COR-L47 (cell line): ENCODE measurements at places on chromosomes 1 and 21.

DNA sequence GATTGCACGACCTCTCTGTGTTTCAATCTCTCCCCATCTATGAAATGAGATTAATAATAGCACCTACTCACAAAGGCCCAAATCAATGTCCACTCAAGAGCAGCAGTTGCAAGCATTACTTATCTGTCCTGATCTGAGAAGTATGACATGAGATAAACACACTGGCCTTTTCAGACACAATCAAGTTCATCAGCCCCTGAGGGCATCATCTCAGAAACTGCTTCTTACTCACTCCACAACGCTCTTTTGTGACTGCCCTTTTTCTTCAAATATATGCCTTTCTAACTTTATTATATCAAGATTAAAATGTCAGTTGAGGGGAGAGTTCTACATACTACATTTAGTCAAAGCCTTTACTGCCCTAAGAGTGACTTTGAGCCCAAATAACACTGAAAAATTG, 371.9 kb upstream of the SPAG17 start:
- DNase-seq: no peak

GRCh38 chr1:17661546-17662157, 93.5 kb upstream of the ACTL8 start:
- DNase-seq: peak; percentile 30

GRCh38 chr1:88801575-88802208, 89.7 kb downstream of the GTF2B start:
- DNase-seq: no peak

DNA sequence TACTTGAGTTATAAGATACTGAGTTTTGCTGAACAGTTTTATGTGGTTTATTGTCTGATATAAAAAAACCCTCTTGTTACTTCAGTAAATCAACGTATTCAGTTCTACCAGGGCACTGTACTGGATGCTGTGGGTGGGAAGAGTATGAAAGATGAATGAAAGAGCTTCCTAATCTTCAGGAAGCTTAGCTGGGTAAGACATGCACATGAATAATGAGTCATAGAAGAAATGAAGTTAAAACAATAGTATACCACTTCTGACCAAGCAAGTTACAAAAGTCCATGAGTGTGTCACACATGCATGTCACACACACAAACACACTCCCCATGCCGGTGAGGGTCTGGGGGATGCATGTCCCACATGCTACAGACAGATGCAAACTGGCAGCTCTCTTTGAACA, 105.9 kb downstream of the SIPA1L2 start:
- no peak for DNase-seq

DNA sequence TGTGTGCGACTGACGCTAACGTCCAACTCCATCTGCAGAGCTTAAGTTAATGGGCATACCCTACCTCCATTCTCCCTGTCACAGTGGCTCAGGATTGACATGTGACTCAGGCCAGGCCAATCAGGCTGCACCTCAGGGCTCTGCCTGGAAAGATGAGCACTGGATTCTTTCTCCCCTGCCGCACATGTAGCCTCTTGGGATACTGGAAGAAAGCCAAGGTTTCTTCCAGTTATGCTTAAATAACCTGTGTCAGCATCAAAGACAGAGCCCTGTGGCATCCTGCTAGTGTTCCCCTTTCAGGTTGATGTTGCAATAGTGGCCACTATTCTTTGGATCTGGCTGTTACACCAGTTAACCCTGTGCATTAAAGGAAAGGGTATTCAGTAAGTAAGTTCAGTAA, 55.0 kb upstream of the SYT6 start:
- no peak for DNase-seq

DNA sequence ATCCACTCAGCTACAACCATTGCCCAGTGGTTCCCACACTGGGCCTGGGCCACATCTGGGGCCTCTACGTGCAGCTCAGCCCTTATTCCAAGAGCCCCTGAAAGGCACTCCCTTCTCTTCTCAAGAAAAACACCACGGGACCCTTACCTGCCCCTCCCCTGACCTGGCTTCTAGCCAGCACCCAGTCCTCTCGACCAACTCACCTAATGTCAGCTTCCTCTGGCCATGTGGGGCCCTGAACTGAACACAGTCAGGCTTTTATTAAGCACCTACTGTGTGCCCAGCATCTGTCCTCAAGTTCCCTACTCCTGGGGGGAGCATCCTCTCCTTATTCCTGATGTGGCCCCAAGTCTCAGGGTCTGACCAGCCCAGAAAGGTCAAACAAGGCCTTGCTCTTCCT, 208.4 kb downstream of the MATN1 start:
- no peak for DNase-seq

- DNase-seq: peak; percentile 78
Measured at GRCh38 chr21:32083197-32083596, 195.7 kb downstream of the MIS18A start.

- no peak for DNase-seq
Measured at GRCh38 chr1:240086726-240087125, 5.0 kb upstream of the FMN2 start.

DNA sequence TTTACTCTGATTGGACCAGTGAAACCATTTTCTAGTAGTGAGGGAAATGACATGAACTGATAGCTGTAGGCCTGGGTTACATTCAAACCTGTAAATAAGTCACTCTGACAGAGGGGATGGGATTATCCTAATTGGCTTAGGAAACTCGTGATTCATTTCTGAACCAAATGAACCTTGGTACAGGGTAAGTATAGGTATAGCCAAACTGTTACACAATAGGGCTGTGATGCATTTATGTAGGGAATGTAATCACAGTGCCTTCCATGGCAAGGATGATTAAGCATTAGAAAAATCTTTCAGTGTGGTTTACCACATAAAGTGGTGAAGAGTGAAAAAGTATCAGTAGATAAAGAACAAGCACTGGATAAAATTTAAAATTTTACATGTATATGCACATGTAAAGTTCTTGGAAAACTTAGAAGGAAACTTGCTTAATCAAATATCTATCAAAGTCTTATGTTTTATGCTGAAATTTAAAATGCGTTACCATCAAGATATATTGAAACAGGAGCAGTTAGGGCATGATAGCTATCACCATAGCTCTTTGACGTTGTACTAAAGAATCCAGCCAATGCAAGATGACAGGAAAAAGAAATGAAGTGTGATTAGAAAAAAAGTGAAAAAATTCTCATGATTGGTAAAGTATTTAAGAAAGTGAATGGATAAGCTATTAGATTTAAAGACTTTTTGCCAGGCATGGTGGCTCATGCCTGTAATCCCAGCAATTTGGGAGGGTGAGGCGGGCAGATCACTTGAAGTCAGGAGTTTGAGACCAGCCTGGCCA, 63.0 kb downstream of the RABGAP1L start:
- DNase-seq: no peak

GRCh38 chr1:186187601-186188000, 187.5 kb downstream of the TPR start:
- DNase-seq: no peak

GRCh38 chr1:228976316-228976715, 241.0 kb downstream of the RHOU start:
- no peak for DNase-seq

GRCh38 chr1:31112266-31112935, 46.9 kb upstream of the PUM1 start:
- no peak for DNase-seq

GRCh38 chr1:28136169-28136921, 40.1 kb downstream of the PTAFR start:
- DNase-seq: no peak

DNA sequence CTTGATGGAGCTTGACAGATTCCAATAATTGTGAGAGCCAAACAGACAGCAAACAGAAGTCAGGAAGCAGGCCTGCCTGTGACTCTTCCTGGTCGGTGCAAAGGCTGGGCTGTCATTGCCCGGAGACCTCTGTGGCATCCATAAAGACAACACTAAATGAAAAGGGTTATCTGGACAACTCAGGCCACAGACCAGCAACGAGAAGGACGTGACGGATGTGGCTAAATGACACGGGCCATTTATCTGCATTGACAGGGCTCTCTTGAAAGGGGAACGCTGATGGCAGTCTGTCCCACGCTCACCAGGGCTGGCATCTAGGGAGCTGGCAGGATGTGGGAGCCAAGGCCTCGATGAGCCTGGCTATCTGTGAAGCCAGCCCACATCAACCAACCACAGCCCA, 35.0 kb downstream of the HMGB4 start:
- DNase-seq: no peak

- no peak for DNase-seq
Measured at GRCh38 chr21:26177746-26178426, 7.3 kb upstream of the APP start.

GRCh38 chr1:37741662-37742061, 23.3 kb downstream of the EPHA10 start:
- DNase-seq: no peak

GRCh38 chr21:37230632-37231248, 36.4 kb downstream of the VPS26C start:
- no peak for DNase-seq
